ENCODE measurements at places on chromosomes 2 and 18.

GRCh38 chr18:36821681-36822080, 7.1 kb downstream of the TPGS2 start:
- no peak for DNase-seq

GRCh38 chr2:173488861-173489260, 134.2 kb downstream of the CDCA7 start:
- no peak for DNase-seq

GRCh38 chr18:24868760-24869237, 408.4 kb downstream of the HRH4 start:
- no peak for DNase-seq

DNA sequence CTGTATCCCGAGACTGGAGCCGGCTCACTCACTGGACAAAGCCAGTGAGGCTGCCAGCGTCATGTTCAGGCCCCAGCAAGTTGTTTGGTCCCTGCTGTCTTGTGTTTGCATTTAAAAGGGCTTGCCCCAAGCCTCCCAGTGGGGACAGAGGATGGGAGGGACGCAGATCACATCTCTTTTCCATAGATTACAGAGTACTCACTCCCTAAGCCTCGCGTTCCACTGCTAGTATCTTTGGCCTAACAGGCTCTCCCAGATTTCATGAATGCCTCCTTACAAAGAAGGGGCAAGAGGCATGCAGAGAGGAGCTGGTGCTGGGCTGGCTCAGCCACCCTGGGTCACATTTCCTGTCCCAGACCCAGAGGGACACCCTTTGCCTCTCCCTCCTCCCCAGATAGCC, 59.1 kb downstream of the CMPK2 start:
- DNase-seq: no peak

- DNase-seq: no peak
These were observed 34.3 kb upstream of the TXNDC2 start for GRCh38 chr18:9851511-9851910.

DNA sequence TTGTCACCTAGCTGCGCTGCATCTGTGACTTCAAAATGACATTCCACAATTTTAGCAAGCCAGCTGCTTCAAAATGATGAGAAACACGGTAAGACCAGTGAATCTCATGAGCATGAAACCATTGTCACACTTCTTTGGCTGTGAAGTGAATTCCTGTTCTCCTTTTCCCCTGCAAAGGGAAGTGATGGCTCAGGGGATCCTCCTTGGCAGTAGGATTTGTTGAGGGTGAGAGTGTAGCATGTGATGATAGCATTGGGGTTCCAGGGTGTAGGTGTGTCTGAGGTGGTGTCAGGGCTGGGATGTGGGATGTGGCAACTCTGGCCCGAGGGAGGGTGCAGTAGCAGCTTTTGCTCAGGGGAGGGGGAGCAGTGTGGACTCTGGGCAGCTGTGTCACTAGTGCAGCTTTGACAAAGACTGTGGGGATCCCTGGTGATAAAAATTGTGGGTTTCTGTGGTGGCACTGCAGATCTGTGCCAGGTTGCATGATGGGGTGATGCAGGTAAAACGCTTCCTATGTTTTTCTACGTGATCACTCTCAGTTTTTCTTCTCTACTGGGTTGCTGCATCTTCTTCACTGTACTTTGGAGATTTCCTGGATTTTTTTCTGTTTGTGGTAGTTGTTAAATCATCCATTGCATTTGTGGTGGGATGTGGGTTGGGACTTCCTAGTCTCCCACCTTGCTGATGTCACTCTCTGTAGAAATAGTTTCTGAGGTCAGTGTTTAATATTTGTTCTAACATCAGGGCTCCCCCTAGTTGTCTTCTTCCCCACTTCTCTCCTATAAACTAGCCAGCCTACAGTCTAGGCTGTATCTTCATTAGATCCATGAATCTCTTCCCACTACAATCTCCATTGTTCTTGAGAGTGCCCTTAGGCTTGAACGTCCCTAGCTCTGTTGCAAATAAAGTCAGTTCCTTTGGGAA, 107.0 kb downstream of the ACTR3 start:
- DNase-seq: no peak

Data from nucleus accumbens (tissue), 56 donors.